Activated CD4-positive, alpha-beta T cell treated with anti-CD3 and anti-CD28 coated beads, Interleukin-2, Interleukin-6, amounts not matched to agents 100 ng/mL and 50 ng/mL, durations not matched to agents 16 hours and 8 hours (primary cell): ENCODE measurements at places on chromosomes 3 and 15.

DNA sequence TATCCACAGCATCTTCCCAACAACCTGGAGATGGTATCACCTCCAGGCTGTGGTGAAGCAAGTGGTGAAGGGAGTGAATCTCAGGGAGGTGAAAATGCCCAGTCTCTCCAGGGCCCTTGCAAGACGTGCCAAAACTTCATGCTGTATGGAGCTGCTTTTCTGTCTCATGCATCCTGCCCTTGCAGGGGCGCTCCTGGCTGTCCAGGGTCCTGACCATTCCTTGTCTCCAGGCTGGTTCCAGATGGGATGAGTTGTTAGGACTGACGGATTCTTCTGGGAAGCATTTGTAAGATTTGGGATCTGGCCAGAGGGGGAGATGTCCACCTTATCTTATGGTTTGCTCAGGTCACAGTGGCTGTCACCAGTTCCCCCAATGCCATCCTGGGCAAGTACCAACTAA, 15.8 kb downstream of the TGM4 start:
- DNase-seq: no peak

- no peak for DNase-seq
These were observed 78.3 kb downstream of the MCF2L2 start for GRCh38 chr3:183350164-183350563.

DNA sequence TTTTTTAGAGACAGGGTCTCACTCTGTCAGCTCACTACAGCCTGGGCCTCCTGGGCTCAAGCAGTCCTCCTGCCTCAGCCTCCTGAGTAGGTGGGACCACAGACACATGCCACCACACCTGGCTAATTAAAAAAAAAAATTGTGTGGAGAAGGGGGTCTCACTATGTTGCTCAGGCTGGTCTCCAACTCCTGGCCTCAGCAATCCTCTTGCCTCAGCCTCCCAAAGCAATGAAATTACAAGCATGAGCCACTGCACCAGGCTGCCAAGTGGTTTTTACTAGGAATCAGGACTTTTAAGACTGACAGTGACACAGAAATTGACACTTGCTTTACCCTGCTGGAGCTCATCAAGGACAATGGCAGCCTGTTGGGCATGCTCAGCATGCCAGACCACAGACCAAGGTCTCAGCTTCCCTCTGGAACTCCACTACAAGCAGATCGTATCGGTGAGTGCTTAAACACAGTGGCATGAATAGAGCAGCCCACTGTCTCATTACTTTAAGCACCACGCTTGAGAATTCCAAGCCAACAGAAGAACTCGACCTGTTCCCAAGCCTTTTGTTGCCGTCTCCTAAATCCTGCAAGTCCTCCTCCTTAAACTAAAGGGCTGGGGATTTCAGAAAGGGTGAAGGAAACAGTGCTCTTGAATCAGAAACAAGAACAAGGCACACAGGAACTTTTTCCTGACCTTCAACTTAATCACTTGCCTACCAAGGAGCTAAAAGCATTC, 41.4 kb downstream of the EOMES start:
- no peak for DNase-seq

DNA sequence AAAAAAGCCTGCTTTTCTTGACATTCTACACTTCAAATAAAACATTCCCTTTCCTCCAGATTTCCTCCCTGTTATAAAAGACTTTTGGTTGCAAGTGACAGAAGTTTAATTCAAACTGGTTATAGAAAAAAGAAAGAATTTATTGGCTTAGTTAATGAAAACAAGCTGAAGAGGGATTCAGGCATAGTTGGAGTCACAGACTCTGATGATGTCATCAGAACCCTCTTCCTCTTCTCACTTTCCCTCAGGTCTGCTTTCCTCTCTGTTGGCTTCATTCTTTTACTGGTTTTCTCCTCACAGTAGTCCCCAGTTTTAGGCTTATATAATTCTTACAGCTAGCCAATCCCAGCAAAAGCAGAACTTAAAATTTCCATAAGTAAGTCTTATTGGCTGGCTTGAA, 32.0 kb upstream of the MBNL1 start:
- DNase-seq: no peak

GRCh38 chr3:122912772-122913538, 114.6 kb downstream of the SEMA5B start:
- DNase-seq: no peak

- no peak for DNase-seq
These were observed 37.2 kb upstream of the SLCO2A1 start for GRCh38 chr3:134066651-134067530.

DNA sequence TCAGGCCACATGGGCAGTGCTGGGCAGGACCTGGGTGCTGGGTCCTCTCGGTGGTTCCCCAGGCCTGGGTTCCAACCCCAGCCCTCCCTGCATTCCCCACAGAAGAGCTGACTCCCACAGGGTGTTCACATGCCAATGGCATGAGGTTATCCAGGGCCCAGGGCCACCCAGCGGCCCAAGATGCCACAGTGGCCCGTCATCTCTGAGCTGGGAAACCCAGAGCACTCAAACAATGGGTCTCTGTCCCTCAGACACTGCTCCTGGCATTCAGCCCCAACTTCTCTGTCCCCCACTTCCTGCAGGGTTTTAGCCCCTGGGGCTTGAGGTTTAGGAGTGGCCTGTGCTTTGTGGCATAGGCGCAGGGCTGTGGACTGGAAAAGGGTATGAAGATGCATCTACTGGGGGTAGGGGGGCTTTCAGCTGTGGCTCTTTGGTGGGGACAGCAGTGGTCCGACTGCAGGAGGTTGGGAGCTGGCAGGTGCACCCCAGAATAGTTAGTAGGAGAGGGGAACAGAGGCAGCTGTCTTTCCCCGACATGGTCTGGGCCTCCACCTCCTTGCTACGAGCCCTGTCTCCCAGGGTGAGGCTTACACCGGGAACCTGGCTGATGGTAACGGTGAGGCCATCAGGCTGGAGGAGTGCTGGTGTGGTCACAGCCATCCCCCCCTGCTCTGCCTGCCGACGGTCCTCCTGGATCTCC, 1.7 kb downstream of the CCDC9B start:
- no peak for DNase-seq

- peak; percentile 32 for DNase-seq
These were observed 721 bp downstream of the MYEF2 start for GRCh38 chr15:48177383-48177765.

DNA sequence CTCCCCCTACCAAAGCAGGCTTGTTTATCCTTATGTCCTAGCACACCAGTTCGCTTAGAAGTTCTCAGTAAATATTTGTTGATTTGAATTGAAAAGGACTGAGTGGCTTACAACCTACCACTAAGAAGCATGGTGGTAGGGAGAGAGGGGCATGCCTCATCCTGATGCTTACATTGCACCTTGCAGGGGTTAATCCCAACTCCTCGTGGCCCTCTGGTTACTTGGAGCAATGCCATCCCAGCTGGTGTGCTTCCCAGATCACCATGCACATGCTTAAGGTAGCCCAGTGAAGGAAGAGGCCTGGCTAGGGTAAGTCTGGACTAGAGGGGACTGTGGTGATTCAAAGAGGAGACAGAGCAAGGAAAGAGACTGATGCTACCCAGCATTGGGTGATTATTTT, 253.3 kb downstream of the CLSTN2 start:
- no peak for DNase-seq
